ENCODE measurements at places on chromosomes 6 and 20. TPM values are rescaled to one million over a fixed set of nuclear protein-coding genes. Genes with fewer than 3 reads are reported as not detected.

CAP2 gene
- 137 TPM for total RNA-seq

KCNK15 gene
- 0.32 TPM for total RNA-seq

RAE1 gene
- 14.6 TPM for total RNA-seq

PTPRT gene
- 0.19 TPM for total RNA-seq

PRR18 gene
- 0.11 TPM for total RNA-seq

ROMO1 gene
- 190 TPM for total RNA-seq

HEBP2 gene
- 103 TPM for total RNA-seq

PBOV1 gene
- not detected for total RNA-seq

- no peak for DNase-seq
These were observed 175.5 kb downstream of the RFPL4B start for GRCh38 chr6:112522587-112522986.

- DNase-seq = no peak
These were observed 39.1 kb upstream of the ANKEF1 start for GRCh38 chr20:9995510-9996272.

- no peak for DNase-seq
These were observed 1.1 kb upstream of the JPH2 start for GRCh38 chr20:44187772-44188709.

GRCh38 chr6:41200296-41200900, 551 bp downstream of the TREML2 start:
- DNase-seq = peak; percentile 85

GRCh38 chr6:11271228-11272020, 39.0 kb upstream of the NEDD9 start:
- no peak for DNase-seq

- DNase-seq = no peak
These were observed 29.9 kb upstream of the SAMD3 start for GRCh38 chr6:130252527-130253237.

- peak; percentile 73 for DNase-seq
These were observed 48.1 kb downstream of the NOL4L start for GRCh38 chr20:32536851-32537656.

DNA sequence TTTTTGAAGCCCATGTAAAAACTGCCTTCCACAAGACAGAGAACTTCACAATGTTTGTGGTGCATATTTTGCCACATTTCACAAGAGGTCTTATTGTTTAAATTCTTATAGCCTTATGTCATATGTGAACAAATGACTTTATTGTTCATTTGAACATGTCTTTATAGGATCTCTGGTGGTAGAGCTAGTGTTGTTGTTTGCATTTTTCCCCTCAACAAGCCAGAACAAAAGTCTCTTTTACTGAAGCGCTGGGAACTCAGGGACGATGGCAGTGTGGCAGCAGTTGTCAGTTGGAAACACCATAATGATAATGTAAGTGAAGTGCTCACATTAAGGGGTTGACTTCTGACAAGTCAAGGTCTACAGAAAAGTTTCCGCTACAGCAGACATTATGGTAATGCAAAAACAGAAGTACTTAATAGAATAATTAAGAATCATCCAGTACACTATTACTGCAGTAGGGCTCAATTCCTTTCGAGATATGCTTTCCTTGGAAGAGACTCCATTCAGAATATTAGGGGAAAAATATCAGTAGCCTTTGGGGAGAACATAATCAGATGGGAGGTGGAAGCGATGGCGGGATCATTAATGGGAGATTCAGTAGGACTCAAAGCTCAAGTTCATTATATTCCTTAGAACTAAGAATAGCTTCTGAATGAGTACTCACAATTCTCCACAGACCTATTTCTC, 180.0 kb downstream of the GJA10 start:
- DNase-seq = no peak

DNA sequence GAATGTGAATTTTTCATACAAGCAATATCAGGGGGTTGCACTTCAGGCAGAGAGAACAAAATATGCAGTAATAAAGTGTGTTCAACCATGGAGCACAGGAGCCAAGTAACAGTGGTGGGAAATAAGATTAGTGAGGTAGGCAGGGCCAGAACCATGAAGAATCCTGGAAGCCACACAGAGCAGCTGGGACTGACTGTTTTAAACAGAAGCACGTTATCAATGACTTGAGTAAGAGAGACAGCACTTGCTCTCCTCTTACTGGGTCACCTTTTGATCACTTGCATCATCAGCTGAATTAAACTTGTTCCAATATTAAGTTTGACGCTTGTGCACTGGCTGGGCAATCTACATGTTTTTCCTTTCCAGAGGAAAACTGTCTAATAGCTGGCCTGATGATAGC, 238.5 kb downstream of the TBX18 start:
- no peak for DNase-seq

DNA sequence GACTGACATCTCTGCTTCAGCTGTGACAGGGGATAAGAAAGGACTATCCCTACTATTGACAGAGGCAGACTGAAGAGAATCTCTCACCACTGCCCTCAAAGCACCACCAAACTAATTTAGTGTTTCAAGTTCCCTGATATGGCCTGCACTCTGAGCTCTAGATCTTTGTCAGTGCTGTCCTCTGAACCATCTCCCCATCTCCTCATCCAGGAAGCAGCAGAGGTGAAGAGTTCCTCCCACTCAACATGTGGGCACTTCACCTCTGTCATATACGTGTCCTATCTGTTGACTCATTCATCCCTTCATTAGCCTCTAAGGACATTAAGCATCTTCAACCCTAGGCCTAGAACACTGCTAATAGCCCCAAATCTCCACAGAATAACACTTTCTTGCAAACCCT, 14.1 kb downstream of the FAM210B start:
- no peak for DNase-seq

- DNase-seq = no peak
These were observed 34.8 kb upstream of the SIRT5 start for GRCh38 chr6:13539572-13539971.

- no peak for DNase-seq
These were observed 220.8 kb upstream of the FOXA2 start for GRCh38 chr20:22805219-22805618.

DNA sequence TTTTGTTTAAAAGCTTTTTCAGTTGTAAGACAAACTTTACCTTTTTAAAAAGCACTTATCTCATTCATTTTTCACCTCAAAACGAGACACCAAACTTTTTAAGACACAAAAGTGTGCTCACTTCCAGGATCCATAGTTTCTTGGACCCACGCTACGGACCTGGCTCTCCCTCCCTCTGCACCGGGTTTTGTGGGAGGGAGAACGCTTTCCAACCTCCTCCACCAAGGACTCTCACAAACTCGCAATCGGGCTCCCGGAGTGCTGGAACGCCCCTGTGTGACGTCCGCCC, 436 bp downstream of the CAGE1 start:
- DNase-seq = no peak

GRCh38 chr6:53943395-53943794, 148.6 kb downstream of the LRRC1 start:
- DNase-seq = no peak

DNA sequence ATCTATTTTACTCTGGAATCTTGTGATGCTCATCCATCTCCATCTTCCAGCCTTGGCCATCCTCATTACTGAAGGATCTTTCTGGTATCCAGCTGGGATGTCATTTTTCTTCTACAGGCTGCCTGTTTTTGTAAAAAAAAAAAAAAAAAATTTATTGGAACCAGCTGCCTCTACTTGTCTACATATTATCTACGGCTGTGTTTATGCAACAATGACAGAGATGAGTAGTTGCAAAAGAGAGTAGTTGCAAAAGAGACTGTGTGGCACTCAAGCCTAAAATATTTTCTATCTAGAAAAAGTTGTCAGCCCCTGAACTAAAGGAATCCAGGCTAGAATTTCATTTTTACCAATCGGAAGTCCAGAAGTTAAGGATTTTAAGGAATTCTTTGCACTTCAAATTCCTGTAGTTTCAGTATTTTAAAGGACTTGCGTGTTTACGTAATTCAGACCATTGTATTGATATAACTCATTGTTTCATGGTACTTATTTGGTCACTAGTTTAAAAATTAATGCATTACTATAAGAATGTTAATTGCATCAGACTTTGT, 38.6 kb upstream of the PLCG1 start:
- DNase-seq = no peak
